ENCODE measurements at places on chromosomes 12 and 14.

DNA sequence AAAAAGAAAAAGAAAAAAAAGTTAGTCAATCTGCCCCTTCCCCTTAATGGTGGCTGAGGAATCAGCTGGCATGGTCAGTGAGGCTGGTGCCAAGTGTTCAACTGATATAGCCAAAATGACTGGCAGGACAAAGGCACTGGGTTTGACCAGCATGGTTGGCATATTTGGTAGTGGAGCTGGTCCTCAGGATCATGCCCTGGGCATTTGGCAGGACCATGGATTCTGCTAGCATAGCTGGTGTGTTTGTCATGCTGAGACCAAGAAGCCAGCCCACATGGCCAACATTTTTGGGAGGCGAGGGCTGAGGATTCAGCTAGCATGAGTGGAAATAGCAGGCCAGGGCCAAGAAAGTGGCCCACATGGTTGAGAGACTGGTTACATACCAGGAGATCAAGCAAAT, 136.5 kb downstream of the FBXL14 start:
- no peak for DNase-seq

GRCh38 chr14:58946431-58946830, 242.0 kb upstream of the DAAM1 start:
- DNase-seq: no peak

DNA sequence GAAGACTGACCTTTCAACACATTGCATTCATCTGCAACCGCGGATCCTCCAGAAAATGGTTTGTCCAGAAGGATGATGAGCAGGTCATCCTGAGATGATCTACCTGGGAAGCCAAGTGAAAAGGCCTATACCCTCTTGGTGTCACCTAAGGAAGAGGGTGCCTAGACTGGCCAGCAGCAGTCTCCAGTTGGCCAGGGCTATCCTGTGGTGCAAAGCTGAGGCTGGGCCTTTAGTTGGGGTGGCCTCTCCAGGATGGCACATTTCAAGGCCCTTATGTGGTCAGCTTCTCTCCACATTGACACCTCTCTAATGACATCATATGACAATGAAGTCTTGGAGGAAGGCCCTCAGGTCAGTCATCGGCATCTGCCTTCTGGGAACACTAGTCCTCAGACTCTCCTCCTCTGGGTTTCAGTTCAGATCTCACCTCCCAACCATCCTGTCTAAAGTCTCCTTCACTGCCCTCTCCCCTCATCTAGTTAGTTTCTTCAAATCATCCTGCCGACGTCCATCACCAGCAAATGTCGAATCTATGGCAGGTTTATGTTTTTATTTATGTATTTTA, 3.3 kb upstream of the SLC22A17 start:
- DNase-seq: no peak

GRCh38 chr14:89425931-89426330, 8.9 kb upstream of the FOXN3 start:
- peak; percentile 73 for DNase-seq

DNA sequence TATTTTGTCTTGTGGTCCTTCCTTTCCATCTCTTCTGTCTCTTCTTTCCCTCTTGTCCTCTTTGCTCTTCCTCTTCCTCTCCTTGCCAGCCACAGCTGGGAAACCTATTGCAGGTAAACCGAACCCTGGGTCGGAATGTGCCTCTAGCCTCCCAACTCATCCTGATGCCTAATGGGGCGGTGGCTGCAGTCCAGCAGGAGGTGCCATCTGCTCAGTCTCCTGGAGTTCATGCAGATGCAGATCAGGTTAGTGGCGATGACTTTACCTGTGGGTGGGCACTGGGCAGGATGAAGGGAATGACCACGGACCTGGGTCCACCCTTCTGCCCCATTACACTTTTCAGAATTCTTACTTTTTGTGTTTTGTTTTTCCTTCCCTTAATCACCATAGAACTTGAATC, 8.2 kb downstream of the PHC1 start:
- no peak for DNase-seq

GRCh38 chr14:104794099-104794498, 1.4 kb downstream of the AKT1 start:
- DNase-seq: peak; percentile 79

All from hematopoietic multipotent progenitor cell treated with erythropoietin and hydrocortisone succinate and interleukin-3 and kit ligand, for 4 days (in vitro differentiated cells).